ENCODE measurements at places on chromosomes 5 and 9.

DNA sequence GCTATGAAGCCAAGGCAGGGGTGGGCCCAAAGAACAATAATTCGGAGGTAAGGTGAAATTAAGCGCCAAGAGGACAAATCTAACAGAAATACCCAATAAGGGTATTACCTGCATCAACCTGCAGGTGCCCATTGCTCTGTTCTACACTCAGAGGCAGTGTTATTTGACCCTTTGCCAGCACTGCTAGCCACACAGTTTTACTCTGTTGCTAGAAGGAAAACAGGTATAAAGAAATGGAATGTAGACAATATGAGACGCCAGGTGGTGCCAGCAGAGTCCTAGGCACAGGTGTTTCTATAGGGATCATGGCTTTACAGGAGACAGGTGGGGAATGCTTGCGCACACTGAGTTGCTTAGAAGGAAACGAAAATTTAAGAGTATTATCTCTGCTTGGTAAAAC, 201.3 kb downstream of the HTR1A start:
- H3K27ac ChIP-seq, result no peak overlapping the region
- no peaks in the 10 kb centered on the region for H3K36me3 ChIP-seq
- no peak for ATAC-seq
- no peak overlapping the region for H3K4me3 ChIP-seq
- no peaks in the 10 kb centered on the region for H3K27me3 ChIP-seq

DNA sequence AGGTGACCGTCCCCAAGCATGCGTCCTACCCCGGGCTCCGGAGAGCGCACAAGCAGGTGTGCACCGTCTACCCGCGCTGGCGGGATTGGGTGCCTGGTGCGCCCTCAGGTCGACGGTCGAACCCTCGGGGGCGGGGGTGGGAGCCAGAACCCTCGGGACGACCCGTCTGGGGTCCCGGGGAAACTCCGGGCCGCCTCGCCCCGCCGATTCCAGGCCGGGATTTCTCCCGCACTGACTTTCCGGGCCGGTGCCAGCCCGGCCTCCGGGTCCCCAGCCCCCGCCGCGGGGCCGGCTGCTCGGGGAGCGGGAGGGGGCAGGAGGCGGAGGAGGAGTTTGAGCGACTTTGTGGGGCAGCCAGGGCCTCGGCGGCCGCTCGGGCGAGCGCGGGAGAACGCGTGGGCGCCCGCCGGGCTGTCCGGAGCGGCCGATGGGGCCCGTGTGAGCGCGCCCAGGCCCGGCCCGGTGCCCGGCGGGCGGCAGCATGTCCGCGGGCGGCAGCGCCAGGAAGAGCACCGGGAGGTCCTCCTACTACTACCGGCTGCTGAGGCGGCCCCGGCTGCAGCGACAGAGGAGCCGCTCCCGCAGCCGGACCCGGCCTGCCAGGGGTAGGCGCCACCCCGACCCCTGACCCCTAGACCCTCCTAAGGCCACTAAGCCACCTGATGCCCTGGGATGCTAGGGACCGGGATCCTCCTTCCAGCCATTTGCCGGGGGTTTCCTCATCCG, at the start of gene DAB2IP:
Gene DAB2IP (plus strand): TSS at position 340 of the 726 bp plus-strand sequence. CDS start 142 bp downstream, at position 482.
- no peak for ATAC-seq
- H3K27me3 ChIP-seq, result peaks cover 51% of the 10 kb centered on the region
- no peaks in the 10 kb centered on the region for H3K36me3 ChIP-seq
- H3K4me3 ChIP-seq, result peak within 1 kb of the TSS; percentile 50
- no peak within 1 kb of the TSS for H3K27ac ChIP-seq

- peaks cover 3% of the 10 kb centered on the region for H3K27me3 ChIP-seq
- no peak for ATAC-seq
Observed at GRCh38 chr5:53180538-53180937, 71.0 kb upstream of the MOCS2 start.

GRCh38 chr9:137465720-137466388, 6.7 kb upstream of the NSMF start:
- no peaks in the 10 kb centered on the region for H3K36me3 ChIP-seq
- H3K4me3 ChIP-seq, result no peak overlapping the region
- H3K27me3 ChIP-seq, result no peaks in the 10 kb centered on the region
- no peak for ATAC-seq
- H3K4me1 ChIP-seq, result peaks cover 3% of the 10 kb centered on the region
- H3K27ac ChIP-seq, result no peak overlapping the region

- peaks cover 50% of the 10 kb centered on the region for H3K27me3 ChIP-seq
- no peak overlapping the region for H3K27ac ChIP-seq
- H3K4me3 ChIP-seq, result no peak overlapping the region
- H3K36me3 ChIP-seq, result no peaks in the 10 kb centered on the region
- no peak for ATAC-seq
- H3K4me1 ChIP-seq, result no peaks in the 10 kb centered on the region
Observed at GRCh38 chr5:168920019-168920810, 341.0 kb upstream of the PANK3 start.

DNA sequence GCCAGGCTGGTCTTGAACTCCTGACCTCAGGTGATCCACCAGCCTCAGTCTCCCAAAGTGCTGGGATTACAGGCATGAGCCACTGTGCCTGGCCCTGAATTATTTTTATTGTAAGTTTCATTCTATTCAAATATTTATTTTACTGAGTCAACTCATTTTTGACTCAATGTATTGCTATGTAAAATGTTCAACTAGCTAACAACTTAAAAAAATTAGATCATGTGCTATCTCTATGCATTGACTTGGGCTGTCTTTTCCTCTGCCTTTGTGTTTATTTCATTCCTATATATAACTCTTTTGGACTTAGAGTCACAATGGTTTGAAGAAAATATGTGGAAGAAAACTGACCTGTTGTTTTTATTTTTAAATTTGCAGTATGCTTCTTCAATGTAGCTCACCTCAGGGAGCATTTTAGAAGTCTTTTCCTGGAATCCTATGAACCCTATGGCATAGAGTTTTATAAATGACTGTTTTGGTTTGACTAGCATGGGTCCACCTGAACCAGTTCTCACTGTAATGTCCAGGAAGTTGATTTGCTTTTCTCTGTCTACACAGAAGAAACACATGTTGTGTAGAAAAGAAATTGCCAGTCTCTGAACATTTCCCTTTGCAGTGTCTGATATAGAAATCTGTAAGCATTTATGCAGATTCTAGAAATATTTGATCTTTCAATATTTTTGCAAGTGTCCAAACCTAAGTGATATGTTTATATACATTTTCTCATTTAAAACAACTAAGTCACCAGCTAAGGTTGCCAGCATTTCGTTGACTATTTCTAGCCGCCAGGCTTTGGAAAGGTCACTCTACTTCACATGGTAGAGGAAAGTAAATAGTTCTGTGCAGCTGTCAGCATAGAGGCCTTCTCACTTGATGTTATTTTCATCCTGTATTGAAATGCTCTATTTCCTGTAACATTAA, 138.8 kb downstream of the PCSK1 start:
- no peak overlapping the region for H3K27ac ChIP-seq
- peaks cover 11% of the 10 kb centered on the region for H3K27me3 ChIP-seq
- no peaks in the 10 kb centered on the region for H3K4me1 ChIP-seq
- no peak overlapping the region for H3K4me3 ChIP-seq

- peak overlapping the region; percentile 99 for H3K27ac ChIP-seq
- H3K36me3 ChIP-seq, result peaks cover 51% of the 10 kb centered on the region
- peak overlapping the region; percentile 99 for H3K4me3 ChIP-seq
- H3K4me1 ChIP-seq, result peaks cover 12% of the 10 kb centered on the region
- peak; percentile 3 for ATAC-seq
Observed at GRCh38 chr9:125241863-125242739, 958 bp upstream of the HSPA5 start.

DNA sequence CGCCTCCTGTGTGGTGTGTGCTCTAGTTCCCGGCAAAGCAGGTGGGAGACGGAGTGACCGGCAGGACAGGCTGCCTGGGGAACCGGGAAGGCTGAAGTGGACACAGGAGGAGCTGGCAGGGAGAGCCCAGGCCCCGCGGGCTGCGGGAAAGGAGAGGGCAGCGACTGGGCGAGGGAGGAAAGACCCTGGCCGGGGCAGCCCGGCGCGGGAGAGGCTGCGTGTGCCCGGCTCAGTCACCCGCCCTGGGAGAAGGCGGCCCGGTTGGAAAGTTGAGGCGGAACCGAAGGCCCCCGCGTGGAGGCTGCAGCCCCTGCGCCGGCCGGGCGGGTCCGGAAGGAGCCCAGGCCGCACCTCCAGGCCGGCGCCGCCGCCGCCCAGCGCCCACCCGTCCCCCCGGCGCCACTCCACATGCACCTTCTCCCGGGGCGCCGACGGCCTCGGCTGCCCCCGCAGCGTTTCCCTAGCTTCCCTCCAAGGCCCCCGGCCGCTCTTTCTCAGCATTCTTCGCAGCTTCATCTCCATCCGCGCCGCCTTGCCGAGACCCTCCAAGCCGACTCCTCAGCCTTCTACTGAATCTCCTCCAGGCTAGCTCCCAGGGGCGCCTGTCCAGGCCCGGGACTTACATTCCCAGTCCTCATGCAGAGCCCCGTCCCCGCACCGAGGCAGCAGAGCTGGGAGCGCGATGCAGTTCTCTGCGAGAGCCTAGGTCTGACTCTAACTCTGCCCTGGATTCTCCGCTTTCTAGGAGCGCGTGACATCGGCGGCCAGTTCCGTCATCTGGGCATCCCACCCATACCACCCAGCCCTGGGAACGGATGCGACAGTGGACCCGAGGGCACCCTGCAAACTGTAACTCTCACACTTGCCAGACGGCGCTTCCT, 152.0 kb downstream of the ERCC6L2 start:
- H3K36me3 ChIP-seq, result no peaks in the 10 kb centered on the region
- no peak for ATAC-seq
- peaks cover 7% of the 10 kb centered on the region for H3K4me1 ChIP-seq
- peak overlapping the region; percentile 49 for H3K4me3 ChIP-seq

- H3K36me3 ChIP-seq, result no peaks in the 10 kb centered on the region
- peak; percentile 54 for ATAC-seq
- H3K27ac ChIP-seq, result no peak overlapping the region
Observed at GRCh38 chr5:171342362-171343111, 33.5 kb downstream of the TLX3 start.

GRCh38 chr5:81717860-81718259, 33.0 kb downstream of the SSBP2 start:
- H3K4me1 ChIP-seq, result peaks cover 25% of the 10 kb centered on the region
- ATAC-seq, result no peak
- no peaks in the 10 kb centered on the region for H3K36me3 ChIP-seq
- H3K4me3 ChIP-seq, result peak overlapping the region; percentile 18
- no peaks in the 10 kb centered on the region for H3K27me3 ChIP-seq

DNA sequence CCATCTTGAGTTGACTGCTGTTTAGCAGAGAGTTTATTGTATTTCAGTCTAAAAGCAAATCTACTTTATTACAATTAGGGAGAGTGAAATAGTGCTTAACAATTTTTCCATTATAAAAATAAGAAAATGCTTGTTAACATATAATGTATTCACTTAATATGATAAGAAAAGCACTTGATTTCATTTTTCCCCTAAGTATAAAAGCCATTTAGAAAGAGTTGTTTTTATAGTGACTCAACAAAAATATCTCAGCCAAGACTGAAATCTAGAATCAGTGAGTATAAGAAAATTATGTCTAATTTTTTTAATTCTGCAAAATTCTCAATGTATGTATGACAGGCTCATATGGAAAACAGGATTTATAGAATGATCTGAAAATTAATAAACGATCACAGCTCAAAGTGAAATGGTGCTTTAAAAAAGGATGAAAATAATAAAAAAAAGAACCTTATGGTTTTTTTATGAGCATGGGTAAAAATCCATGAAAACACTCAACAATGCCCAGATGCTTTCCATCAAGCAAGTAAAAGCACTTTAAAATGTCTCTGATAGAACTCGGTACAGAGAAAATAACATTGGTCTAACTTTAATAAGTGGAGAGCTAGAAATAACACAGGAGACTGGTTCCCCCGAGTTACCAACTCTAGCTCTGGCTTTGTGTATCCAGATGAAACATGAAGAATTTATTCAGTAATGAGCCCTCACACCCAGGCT, 1057.8 kb upstream of the WWC1 start:
- H3K27me3 ChIP-seq, result no peaks in the 10 kb centered on the region
- ATAC-seq, result no peak
- H3K4me3 ChIP-seq, result no peak overlapping the region
- no peak overlapping the region for H3K27ac ChIP-seq

DNA sequence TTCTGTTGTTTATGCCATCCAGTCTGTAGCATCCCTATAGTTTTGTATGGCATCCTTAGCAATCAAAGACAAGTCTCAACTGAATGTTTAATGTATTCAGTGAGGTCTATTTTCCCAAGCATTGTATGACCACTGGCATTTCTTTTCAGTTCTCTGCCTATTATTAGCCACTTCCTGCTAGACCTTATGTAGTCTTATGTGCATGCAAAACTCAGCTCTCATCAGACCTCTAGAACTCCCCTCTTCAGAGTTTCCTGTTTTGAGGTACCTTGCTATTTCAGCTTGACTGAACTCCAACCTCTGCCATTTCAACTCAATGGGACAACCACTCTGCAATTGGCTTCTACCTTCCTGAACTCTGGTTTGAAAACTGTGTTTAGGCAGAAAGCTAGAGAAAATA, 113.2 kb downstream of the SLC25A46 start:
- peaks cover 8% of the 10 kb centered on the region for H3K27me3 ChIP-seq
- H3K4me3 ChIP-seq, result no peak overlapping the region
- no peak for ATAC-seq
- no peaks in the 10 kb centered on the region for H3K4me1 ChIP-seq

- no peak overlapping the region for H3K4me3 ChIP-seq
- H3K36me3 ChIP-seq, result no peaks in the 10 kb centered on the region
- peaks cover 28% of the 10 kb centered on the region for H3K27me3 ChIP-seq
- H3K27ac ChIP-seq, result no peak overlapping the region
- no peak for ATAC-seq
Observed at GRCh38 chr5:74409712-74410111, 230.8 kb downstream of the ENC1 start.

DNA sequence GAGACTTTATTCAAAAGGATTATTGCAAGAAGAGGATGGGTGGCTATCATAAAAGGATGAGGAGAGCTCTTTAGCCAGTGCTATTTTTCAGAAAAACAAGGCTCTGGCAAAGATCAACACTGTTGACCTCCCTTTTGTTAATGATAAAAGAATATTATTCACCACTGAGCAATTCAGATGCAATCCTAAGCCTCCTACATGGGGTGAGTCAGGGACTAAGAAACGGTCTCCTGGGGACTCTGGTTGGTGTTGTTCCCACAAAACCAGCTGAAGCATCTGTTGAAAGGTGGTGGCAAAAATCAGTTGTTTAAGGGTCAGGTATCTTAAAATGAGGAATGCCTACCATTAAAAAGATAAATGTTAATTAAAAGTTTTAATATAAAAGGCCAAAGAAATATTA, 7.7 kb upstream of the GCNT1 start:
- peaks cover 27% of the 10 kb centered on the region for H3K36me3 ChIP-seq
- H3K27me3 ChIP-seq, result no peaks in the 10 kb centered on the region
- ATAC-seq, result peak; percentile 60
- H3K4me3 ChIP-seq, result no peak overlapping the region
- no peak overlapping the region for H3K27ac ChIP-seq
- H3K4me1 ChIP-seq, result peaks cover 7% of the 10 kb centered on the region

DNA sequence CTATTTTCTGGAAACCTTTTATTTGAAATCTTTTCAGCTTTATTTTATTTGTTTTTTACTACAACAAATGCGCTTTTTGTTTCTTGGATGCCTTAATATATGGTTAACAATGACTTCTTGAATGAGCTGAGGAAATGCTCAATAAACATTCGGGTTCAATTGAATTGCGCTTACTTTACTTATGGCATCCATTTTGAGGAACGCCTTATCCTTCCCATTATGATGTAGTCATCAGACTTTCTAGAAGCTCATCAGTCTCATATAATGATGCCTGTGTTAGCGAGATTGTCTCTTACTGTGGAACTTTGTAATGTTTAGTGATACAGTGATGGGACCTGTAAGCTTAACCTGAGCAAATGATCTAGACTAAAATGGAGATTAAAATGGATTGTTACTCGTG, 916 bp downstream of the SHLD3 start:
- H3K36me3 ChIP-seq, result peaks cover 26% of the 10 kb centered on the region
- H3K4me3 ChIP-seq, result peak overlapping the region; percentile 99
- H3K27me3 ChIP-seq, result no peaks in the 10 kb centered on the region

Measured in activated T-helper 17 cell treated with anti-CD3 and anti-CD28 coated beads, Interleukin-2, amount 50 U/mL, for 72 hours (primary cell).